ENCODE measurements at places on chromosomes 4 and X.
A peak's percentile ranks its signal among the peaks of the same experiment; 100 is the strongest.

DNA sequence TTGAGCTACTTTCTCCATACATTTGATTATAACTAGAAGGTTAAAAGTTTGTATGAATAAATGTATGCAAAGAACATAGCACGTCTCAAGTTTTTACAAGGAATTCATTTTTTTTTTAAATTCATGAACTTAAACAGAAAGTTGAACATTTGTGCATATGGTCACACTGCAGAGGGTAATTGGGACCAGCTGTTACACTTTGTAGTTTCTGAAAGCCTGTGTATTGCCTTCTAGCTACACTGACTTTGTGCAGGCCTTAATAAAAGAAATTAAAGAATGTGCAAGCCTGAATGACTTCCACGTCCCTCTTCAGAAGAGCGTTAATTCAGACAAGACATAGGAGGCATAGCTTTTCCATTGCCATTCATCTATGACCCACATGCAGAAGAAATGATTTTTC, 153.1 kb upstream of the PCDH18 start:
- no peak for DNase-seq

GRCh38 chrX:21725496-21725895, 32.4 kb downstream of the SMPX start:
- no peak for DNase-seq

GRCh38 chr4:89619206-89619962, 217.6 kb downstream of the SNCA start:
- no peak for DNase-seq

GRCh38 chr4:168667376-168667775, 170.5 kb downstream of the PALLD start:
- no peak for DNase-seq

DNA sequence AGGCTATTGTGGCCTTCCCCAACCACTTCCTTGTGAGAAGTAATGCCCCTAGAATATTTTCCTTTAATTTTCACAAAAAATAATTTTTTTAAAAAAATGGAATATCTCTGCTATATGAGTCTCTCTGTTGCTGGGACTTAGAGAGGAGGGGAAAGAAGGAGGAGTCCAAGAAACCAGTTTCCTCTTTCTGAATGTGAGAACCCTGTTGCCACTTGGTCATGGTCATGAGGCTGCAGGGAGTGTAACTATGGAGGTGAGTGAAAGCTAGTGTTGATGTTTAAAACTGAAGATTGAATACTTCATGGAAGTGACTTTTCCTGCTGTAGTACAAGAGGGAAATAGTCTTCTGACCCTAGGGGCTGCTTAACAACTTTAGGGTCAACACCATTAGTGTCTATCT, 20.4 kb downstream of the KIAA1210 start:
- no peak for DNase-seq

- DNase-seq: no peak
Observed at GRCh38 chrX:110287605-110288004, 30.3 kb downstream of the AMMECR1 start.

DNA sequence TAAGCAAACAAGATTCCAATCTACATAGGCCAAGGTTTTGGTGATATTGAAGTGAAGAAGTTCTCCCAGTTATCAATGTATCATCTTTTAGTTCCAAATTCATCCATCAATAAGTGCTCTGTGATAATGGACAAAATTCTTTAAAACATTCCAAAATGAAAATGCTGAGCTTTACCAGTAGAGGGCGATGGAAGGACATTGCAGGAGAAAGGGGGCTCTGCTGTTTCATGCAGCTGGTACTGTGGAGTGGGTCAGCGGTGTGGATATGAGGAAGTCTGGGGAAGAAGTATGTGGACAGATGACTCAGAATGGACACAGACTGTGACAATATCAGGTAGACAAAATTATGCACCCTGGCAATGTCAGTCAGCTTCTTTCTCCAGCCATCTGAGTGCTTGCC, 46.6 kb upstream of the HS6ST2 start:
- DNase-seq: no peak

DNA sequence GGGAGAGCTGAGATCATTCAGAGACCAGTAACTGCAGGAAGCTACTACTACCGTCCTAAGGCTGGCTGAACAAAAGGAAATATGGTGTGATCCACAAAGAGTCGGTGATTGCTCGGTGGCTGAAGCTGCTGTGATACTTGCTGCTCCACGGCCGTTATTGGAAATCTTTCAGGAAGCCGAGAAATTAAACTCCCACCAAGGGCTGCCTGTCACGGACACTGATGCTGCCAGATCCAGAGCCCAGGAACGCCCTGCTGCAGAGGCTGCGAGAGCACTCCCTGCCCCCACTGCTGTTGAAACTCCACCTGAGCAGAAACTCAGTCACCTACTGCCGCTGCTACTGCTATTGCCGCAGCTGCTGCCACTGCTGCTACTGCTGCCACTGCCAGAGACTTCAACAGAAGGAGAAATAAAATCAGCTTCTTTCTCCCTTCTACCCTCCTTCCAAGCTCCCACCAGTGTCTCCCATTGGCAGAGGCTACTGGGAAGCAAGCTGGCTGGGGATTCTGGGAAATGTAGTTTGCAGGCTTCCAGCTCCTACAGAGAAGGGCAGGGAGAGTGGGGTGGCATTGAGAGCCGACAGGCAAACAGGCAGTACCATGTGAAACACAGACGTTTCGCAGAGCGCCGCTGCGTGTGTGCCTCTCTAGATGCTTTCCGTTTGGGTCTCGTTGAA, 126.0 kb upstream of the ENPP6 start:
- DNase-seq: peak; percentile 62

- DNase-seq: no peak
Observed at GRCh38 chr4:156137679-156138473, 184.2 kb upstream of the CTSO start.

All from psoas muscle (tissue), 8 donors.